Activated T-helper 17 cell treated with anti-CD3 and anti-CD28 coated beads, Interleukin-2, amount 50 U/mL, for 72 hours (primary cell): ENCODE measurements at places on chromosomes 1 and 21.

DNA sequence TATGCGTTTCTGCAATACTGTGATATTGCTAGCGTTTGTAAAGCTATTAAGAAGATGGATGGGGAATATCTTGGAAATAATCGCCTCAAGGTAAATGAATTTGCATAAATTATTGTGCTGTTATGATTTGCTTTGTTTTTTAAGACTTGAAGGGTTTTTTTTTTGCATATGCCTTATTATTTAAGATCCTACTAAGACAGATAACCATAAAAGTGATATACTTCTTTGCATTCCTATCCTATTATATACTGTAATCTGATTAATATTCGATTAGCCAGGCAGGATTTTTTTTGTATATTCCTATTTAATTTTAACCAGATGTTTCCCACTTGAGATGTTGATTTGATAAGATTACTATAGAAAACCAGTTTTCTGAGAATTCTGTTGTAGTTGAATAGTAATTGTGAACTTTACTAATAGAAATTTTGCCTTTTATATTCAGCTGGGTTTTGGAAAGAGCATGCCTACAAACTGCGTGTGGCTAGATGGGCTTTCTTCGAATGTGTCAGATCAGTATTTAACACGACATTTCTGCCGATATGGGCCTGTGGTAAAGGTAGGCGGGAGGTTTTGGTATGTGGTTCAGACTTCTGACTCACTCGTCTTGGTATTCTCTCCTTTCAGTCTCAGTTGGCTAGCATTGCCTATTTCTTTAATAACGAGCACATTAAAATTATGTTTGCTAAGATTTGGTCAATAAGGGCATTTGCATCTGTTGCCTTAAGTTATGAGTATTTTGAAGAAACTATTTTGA, 56.8 kb downstream of the ZBTB17 start:
- H3K36me3 ChIP-seq = peaks cover 95% of the 10 kb centered on the region
- peak; percentile 99 for ATAC-seq

DNA sequence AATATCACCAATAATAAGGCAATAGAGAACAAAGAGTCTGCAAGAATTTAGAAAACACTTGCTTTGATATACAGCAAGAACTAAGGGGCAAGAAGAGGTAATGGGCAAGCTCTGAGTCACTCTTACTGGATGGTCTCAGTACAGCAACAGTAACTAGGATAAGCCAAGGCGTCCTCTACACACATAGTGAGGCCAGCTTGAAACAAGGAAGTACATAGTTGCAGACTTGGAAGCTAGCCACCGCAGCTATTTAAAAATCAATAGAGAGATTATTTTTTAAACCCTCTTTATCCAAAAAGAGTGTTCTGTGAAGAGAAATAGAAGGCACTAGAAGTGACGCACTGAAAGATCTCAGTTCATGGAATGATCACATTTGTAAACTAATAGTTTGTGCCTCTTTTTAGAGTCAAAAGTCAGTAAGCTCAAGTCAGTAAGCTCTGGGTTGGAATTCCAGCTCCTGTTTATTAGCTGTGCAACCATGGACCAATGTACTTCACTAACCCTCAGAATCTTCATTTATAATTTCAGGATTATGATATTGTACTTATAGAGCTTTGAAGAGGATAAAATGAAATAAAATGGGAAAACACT, 118.6 kb downstream of the AKT3 start:
- no peak overlapping the region for H3K27ac ChIP-seq
- H3K4me1 ChIP-seq = peaks cover 24% of the 10 kb centered on the region
- ATAC-seq = no peak
- H3K27me3 ChIP-seq = no peaks in the 10 kb centered on the region
- H3K4me3 ChIP-seq = no peak overlapping the region
- H3K36me3 ChIP-seq = peaks cover 18% of the 10 kb centered on the region

GRCh38 chr1:52460694-52461093, 56.3 kb downstream of the PRPF38A start:
- ATAC-seq = no peak
- no peaks in the 10 kb centered on the region for H3K27me3 ChIP-seq
- no peaks in the 10 kb centered on the region for H3K4me1 ChIP-seq
- H3K4me3 ChIP-seq = no peak overlapping the region
- H3K27ac ChIP-seq = no peak overlapping the region

DNA sequence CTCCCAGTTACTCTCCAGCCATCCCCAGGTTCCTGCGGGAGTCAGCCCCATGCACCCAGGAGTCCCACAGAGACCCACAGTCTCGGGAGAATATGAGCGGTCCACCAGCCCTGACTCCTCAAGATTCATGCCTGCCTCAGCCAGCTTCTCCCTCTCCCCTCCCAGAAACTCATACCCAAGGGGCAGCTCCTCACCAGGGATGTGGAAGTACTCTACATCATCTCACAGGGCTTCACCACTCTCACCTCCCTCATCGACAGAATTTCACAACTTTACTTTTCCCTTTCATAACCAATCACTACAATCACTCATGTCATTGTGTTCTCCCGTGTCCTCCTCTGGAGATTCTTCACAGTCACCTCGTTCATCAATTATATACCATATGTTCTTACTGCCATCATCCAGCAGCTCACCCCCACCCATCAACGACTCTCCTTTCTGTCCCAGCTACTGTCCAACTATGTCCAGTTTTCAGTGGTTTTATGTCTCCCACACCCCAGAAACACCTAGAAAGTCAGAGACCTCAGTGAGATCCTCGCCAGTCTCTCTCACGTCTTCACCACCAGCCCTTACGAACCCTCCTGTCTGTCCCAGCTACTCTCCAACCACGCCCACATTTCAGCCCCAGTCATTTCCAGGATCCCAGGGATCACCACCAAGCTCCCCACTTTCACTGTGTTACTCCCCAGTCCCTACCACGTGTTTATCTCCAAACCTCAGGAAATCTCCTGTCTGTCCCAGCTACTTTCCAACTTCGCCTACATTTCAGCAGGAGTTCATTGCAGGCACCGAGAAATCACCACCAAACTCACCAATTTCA, 1530.1 kb upstream of the TPTE start:
- no peak for ATAC-seq
- no peaks in the 10 kb centered on the region for H3K36me3 ChIP-seq
- peaks cover 38% of the 10 kb centered on the region for H3K27me3 ChIP-seq
- peaks cover 7% of the 10 kb centered on the region for H3K4me1 ChIP-seq
- H3K27ac ChIP-seq = no peak overlapping the region

- ATAC-seq = no peak
- H3K27ac ChIP-seq = no peak overlapping the region
- no peaks in the 10 kb centered on the region for H3K36me3 ChIP-seq
Measured at GRCh38 chr1:43015269-43015668, 56.6 kb upstream of the SLC2A1 start.

- peaks cover 10% of the 10 kb centered on the region for H3K27me3 ChIP-seq
- H3K27ac ChIP-seq = no peak overlapping the region
- no peak overlapping the region for H3K4me3 ChIP-seq
Measured at GRCh38 chr1:17869815-17870214, 114.7 kb downstream of the ACTL8 start.

DNA sequence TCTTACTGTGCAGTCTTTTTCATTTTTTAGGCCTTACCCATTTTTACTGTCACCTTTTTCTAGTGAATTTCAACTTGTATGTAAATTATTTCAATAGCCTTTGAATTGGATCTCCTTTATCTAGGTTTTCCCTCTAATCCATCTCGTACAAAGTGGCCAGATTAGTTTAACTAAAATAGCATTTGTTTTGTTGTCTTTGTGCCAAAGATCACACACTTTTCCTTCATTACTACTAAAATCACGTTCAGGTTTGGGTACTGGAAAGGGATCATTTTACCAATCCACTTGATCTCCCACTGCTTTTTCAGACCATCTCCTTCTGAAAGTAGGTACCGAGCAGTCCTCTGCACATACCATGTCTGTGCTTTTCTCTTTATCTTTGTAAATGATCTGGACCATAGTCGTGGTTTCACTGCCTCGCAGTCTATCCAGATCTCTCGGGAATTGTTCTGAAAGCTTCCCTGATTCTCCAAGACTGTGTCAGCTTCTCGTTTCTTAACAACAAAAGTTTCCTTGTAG, 20.1 kb downstream of the KDM1A start:
- H3K36me3 ChIP-seq = peaks cover under 1% of the 10 kb centered on the region
- H3K27ac ChIP-seq = no peak overlapping the region
- no peak overlapping the region for H3K4me3 ChIP-seq
- no peak for ATAC-seq
- peaks cover 6% of the 10 kb centered on the region for H3K4me1 ChIP-seq

DNA sequence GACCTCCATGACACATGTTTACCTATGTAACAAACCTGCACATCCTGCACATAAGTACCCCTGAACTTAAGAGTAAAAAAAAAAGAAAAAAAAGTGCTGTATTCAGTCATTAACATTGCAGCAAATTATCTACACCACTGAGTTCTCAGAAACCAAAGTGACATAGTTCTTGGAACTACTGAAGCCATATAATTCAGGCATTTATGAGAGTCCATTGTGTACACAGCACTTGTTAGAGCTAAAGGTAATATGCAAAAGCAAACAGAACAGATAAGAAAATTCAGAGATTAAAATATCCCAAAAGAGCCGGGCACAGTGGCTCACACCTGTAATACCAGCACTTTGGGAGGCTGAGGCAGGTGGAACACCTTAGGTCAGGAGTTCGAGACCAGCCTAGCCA, 38.0 kb downstream of the F5 start:
- no peak overlapping the region for H3K27ac ChIP-seq
- no peak overlapping the region for H3K4me3 ChIP-seq
- no peaks in the 10 kb centered on the region for H3K36me3 ChIP-seq
- no peaks in the 10 kb centered on the region for H3K27me3 ChIP-seq
- no peak for ATAC-seq

DNA sequence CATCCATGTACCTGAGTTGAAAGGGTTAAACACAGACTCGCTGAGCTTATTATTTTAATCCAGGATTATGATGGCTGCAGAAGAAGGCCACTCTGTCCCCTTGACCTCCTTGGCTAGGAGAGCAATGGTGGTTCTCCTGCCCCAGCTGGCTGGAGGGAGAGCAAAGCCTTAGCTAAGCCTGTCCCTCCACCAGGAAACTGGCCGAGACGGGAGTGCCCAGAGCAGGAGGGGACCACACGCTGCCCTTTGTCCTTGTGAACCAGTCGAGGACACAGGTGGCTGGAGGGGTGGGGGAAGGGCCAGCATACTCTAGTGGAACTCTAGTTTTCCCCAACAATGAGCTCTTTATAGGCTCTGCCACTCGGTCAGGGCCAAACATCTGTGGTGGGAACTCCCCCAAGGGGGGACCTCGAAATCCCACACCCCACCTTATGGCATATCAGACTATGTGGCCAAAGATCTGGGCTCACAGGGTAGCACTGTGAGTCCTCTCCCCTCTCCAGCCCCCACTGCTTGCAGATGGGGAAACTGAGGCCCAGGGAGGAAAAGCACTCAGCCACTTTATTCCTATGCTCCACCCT, 12.9 kb downstream of the KIAA1614 start:
- H3K4me3 ChIP-seq = no peak overlapping the region
- no peaks in the 10 kb centered on the region for H3K36me3 ChIP-seq
- no peak overlapping the region for H3K27ac ChIP-seq
- H3K27me3 ChIP-seq = peaks cover 10% of the 10 kb centered on the region
- ATAC-seq = no peak
